ENCODE measurements at places on chromosomes 11 and 22.

- H3K4me3 ChIP-seq = no peak overlapping the region
- H3K27me3 ChIP-seq = peaks cover 96% of the 10 kb centered on the region
- DNase-seq = no peak
These were observed 90.4 kb upstream of the SLC25A18 start for GRCh38 chr22:17472932-17473331.

DNA sequence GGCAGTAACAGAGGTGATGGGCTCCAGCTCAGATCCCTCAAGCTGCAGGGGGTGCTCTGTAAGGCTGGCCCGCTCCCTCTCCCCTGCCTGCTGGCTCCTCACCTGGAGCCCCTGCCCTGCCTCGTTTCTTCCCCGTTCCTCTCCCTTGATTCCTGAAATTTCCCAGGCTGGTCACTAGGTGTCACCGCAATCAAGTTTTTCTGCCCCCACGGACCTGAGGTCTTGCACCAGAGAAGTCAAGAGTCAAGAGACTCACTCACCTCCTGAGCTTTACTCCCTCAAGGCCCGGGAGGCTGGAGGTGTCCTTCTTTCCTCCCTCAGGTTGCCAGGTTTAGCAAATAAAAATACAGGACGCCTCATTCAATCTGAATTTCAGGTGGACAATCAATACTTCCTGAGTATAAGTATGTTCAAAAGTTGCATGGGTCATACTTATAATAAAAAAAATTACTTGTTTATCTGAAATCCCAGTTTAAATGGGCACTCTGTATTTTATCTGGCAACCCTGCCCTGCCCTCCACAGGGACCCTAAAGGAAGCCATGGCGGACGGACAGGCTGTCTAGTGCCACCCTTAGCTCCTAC lies 69.2 kb downstream of the SCUBE1 start:
- H3K27ac ChIP-seq = peak overlapping the region; percentile 37
- H3K4me3 ChIP-seq = no peak overlapping the region
- H3K4me1 ChIP-seq = peaks cover 21% of the 10 kb centered on the region

DNA sequence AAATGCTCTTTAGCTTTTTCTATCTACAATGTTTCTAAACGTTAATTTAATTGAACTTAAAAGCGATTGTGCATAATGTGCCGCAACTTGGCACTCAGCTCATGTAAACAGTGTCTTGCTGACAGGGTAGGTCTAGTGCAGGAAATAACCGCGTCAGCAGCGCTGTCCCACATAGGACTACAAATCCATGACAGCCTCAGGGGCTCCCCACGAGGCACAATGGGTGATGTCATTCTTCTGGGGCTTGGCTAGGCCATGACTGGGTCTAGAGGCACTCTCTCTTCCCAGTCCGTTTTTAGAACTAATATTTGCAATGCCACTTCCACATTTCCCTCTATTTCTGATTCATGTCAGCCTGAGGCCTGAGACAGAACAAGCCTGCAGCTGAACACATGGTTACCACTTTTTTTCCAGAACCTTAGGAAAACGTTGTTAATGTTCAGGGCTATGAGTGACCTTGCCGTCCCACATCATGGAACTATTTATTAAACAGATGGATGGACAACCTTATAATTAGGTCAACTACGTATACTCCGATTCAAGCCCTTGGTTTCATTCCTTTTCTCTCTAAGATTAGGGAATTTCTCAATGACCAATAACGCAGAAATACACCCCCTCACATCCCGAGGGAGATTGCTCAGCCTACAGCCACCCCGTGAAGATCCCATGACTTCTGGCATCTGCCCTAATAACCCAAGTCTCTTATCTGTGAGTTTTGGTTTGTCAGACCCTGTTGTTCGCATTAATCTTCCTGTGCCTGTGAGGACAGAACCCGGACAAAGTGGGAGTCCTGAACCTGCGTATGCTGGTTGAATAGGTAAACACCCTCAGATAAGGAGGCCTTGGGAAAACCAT lies 19.4 kb upstream of the SNX32 start:
- no peak overlapping the region for H3K4me3 ChIP-seq
- H3K27me3 ChIP-seq = peaks cover 30% of the 10 kb centered on the region
- H3K36me3 ChIP-seq = peaks cover 32% of the 10 kb centered on the region
- H3K4me1 ChIP-seq = no peaks in the 10 kb centered on the region
- H3K27ac ChIP-seq = peak overlapping the region; percentile 19

GRCh38 chr22:21694795-21695429 lies 29.1 kb downstream of the PPIL2 start:
- no peak overlapping the region for H3K4me3 ChIP-seq
- H3K4me1 ChIP-seq = no peaks in the 10 kb centered on the region
- H3K27me3 ChIP-seq = no peaks in the 10 kb centered on the region
- peaks cover 55% of the 10 kb centered on the region for H3K36me3 ChIP-seq

DNA sequence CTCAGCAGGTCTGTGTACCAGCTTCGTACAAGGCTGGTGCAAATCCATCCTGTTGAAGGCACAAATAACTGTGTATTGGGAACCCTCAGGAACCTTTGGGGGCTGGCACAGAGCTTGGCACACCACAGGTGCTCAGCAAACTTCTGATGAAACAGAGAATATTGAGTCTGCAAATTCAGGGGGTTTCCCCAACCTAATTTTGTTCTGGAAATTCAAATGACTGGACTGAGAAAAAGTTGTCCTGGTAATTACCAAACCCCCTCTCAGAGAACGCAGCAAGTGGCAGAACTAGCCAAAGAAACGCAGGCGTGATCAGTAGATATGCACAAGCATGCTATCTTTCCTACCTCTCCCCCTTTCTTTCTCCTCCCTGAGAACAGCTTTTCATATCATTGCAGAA lies 47.6 kb downstream of the LIF start:
- H3K4me3 ChIP-seq = no peak overlapping the region
- peaks cover 57% of the 10 kb centered on the region for H3K36me3 ChIP-seq
- peaks cover 55% of the 10 kb centered on the region for H3K4me1 ChIP-seq
- H3K27ac ChIP-seq = peak overlapping the region; percentile 98
- no peaks in the 10 kb centered on the region for H3K27me3 ChIP-seq

GRCh38 chr11:119249671-119250010 lies 43.5 kb downstream of the CBL start:
- DNase-seq = peak; percentile 0
- H3K27ac ChIP-seq = no peak overlapping the region
- H3K36me3 ChIP-seq = no peaks in the 10 kb centered on the region
- H3K4me3 ChIP-seq = no peak overlapping the region
- no peaks in the 10 kb centered on the region for H3K27me3 ChIP-seq
- H3K4me1 ChIP-seq = peaks cover 14% of the 10 kb centered on the region

GRCh38 chr11:114307524-114308203 lies 11.5 kb downstream of the NNMT start:
- peak overlapping the region; percentile 59 for H3K4me3 ChIP-seq
- peak; percentile 56 for DNase-seq
- H3K27ac ChIP-seq = peak overlapping the region; percentile 92
- H3K27me3 ChIP-seq = no peaks in the 10 kb centered on the region
- peaks cover 26% of the 10 kb centered on the region for H3K36me3 ChIP-seq

DNA sequence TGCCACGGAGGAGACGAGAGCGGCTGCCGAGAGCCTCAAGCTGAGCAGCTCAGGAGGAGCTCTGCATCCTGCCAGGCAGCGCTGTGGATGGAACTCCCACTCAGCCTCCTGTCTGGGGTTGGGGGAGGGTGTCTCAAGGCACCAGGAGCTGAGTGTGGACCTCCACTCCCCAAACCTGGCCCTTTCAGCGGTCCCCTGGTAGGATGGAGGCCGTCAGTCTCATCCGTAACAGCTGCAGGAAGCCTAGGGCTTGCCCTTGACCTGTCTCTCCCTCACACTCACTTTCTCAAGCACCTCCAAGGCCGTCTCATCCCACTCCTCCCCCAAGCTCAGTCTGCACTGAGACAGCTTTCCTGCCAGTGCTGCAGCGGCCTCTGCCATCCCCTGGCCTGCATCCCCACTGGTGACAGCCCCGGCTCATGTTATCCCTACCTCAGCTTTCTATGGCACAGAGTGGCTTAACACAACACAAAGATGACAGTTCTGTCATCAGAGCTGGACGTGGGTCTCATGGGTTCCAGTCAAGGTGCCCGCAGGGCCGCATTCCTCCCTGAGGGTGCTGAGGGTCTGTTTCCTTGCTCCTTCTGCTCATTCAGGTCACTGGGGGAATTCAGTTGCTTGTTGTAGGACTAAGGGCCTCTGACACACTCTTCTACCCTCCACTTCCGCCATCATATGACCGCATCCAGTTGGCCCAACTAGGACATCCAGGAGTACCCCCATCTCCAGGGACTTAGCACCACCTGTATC lies 341.9 kb upstream of the B3GAT1 start:
- DNase-seq = no peak
- no peaks in the 10 kb centered on the region for H3K36me3 ChIP-seq
- no peak overlapping the region for H3K4me3 ChIP-seq
- no peaks in the 10 kb centered on the region for H3K4me1 ChIP-seq
- H3K27me3 ChIP-seq = no peaks in the 10 kb centered on the region

GRCh38 chr11:121576531-121576930 lies 123.8 kb upstream of the SORL1-AS1 start:
- H3K36me3 ChIP-seq = no peaks in the 10 kb centered on the region
- no peak overlapping the region for H3K27ac ChIP-seq
- no peak overlapping the region for H3K4me3 ChIP-seq
- H3K27me3 ChIP-seq = no peaks in the 10 kb centered on the region

DNA sequence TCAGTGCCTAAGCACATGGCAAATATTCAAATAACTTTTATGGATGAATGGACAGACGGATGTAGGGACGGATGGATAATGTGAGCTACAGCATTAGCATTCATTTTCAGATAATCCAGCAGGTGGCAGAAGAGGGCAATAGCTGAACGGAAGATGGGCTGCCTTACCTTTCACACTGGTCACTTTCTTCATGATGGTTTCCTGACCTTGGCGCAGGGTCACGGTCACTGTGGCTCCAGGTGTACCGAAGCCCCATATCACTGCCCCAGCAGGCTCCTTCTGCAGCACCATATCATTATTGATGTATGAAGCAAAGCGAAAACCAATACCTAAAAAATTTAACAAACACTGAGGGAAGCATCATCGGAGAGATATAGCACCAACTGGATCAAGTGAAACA lies 4.3 kb downstream of the SIAE start:
- no peaks in the 10 kb centered on the region for H3K4me1 ChIP-seq
- H3K36me3 ChIP-seq = peaks cover 14% of the 10 kb centered on the region
- H3K27ac ChIP-seq = no peak overlapping the region
- peak; percentile 51 for DNase-seq
- H3K27me3 ChIP-seq = no peaks in the 10 kb centered on the region

DNA sequence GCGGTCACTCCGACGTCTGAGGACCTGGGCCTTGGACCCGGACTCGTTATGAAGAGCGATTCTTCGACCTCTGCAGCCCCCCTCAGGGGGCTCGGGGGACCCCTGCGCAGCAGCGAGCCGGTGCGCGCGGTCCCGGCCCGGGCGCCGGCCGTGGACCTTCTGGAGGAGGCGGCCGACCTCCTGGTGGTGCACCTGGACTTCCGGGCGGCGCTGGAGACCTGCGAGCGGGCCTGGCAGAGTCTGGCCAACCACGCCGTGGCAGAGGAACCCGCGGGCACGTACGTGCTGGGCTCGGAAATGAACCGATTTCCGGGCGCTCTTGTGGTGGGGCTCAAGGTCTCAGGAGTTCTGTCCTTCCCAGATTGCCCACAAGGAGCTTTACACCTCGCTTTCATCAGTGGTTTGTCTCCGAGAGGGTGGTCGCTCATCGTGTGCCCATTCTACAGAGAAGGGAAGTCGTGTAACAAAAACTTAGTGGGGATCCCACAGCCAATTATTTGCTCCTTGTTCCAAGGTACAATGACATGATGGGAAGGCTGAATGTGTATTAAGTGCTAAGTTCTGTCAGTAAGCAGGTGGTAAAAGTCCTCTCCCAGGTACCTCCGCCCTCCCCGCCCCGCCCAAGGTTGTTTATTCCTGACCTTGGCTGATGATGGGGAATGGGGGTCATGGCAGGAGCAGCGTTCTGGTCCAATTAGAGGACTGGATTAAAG lies 695 bp downstream of the PEX26 start:
- H3K4me3 ChIP-seq = peak overlapping the region; percentile 98
- H3K4me1 ChIP-seq = peaks cover 46% of the 10 kb centered on the region
- no peaks in the 10 kb centered on the region for H3K27me3 ChIP-seq
- H3K36me3 ChIP-seq = peaks cover 63% of the 10 kb centered on the region
- peak; percentile 69 for DNase-seq
- H3K27ac ChIP-seq = peak overlapping the region; percentile 92

DNA sequence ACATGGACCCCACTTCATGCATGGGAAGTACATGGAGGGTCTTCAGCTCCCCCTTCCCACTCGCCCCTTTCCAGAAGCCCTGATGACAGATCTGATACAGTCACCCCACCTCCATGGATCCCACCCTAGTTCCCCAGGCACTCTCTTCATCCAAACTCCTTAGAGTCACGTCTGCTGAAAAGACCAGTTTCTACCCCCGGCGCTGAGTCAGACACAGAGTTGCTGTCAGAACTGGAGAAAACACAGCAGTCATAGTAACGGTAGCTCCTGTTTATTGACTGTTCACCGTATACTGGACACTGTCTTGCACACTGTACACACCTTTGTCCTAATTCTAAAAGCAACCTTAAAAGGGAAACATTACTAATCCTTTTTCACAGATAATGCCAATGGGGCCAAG lies 29.1 kb downstream of the DRD2 start:
- H3K27ac ChIP-seq = no peak overlapping the region
- H3K4me3 ChIP-seq = no peak overlapping the region
- H3K27me3 ChIP-seq = peaks cover 81% of the 10 kb centered on the region
- no peak for DNase-seq

DNA sequence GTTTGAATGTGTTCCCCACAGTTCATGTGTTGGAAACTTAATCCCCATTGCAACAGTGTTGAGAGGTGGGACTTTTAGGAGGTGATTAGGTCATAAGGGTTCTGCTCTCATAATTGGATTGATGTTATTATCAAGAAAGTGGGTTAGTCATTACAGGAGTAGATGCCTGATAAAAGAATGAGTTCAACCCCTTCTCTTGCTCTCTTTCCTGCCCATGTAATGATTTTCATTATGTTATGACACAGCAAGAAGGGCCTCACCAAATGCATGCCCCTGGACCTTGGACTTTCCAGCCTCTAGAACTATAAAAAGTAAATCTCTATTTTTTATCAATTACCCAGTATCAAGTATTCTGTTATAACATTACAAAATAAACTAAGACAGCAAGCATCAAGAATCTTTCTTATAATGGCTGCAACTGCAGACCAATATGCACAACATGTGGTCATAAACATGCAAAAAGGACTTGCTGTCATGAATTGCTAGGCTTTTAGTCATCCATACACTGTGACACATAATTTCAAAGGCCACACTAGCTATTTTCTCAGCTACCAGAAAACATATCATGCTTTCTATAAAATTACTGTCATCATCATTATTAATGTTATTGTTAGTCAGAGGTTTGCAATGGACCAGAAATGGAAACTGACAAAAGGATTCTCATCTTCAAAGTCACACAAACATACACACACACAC lies 99.9 kb upstream of the GUCY1A2 start:
- no peak for DNase-seq
- no peak overlapping the region for H3K4me3 ChIP-seq
- no peaks in the 10 kb centered on the region for H3K27me3 ChIP-seq

DNA sequence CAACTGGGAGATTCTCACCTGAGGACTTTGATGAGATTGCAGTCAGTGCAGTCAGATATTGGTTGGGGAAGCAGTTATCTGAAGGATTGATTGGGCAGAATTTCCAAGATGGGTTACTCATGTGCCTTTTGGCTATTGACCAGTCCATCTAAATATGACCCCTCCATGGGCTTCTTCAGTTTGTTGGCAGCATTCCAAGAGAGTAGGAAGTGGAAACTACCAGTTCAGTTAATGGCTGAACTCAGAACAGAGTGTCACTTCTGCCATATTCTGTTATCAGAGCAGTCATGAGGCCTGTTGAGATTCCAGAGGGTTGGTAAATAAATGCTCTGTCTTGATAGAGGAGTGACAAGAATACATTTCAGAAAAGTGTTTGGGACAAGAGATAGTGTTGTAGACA lies 71.0 kb downstream of the CYP2R1 start:
- no peaks in the 10 kb centered on the region for H3K27me3 ChIP-seq
- no peak for DNase-seq
- H3K4me3 ChIP-seq = no peak overlapping the region
- no peak overlapping the region for H3K27ac ChIP-seq
- peaks cover 3% of the 10 kb centered on the region for H3K4me1 ChIP-seq
- H3K36me3 ChIP-seq = no peaks in the 10 kb centered on the region

Measured in Calu3 (cell line).